ENCODE measurements at places on chromosomes 13 and 19.

DNA sequence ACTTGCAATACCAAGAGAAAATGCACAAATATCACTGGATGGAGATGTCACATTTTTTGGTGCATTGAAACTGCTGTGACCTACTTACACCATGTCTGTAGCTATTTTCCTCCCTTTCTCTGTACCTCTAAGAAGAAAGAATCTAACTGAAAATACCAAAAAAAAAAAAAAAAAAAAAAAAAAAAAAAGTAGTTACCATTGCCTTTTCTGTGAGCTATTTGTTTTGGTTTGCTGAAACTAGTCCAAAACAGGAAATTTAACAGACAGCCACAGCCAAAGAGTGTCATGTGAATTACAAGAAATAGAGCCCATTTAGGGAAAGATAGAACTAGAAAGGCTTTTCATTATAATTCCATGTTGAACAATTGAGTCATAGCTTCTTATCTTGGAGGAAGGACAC lies 37.3 kb downstream of the TNFSF13B start:
- DNase-seq = no peak

DNA sequence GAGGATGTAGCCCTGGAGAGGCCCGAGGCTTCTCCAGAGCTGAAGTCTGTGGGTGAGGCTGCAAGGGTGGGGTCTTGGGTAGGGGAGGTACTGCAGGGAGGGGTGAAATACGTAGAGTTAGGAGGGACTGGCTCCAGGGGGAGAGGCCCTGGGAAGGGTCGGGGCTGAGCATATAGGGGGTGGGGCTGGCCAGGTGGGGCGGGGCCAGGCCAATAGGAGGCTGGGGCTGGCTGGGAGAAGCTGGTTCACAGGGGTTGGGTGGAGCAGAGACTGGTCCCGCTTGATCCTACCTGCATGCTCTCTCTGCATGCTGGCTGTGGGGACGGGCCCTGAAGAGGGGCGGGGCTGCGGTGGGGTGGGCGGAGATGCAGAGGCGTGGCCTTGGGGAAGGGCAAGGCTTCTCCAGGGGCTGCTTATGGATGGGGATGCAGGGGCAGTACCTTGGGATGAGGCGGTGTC lies 51.9 kb downstream of the CELF5 start:
- no peak for DNase-seq

DNA sequence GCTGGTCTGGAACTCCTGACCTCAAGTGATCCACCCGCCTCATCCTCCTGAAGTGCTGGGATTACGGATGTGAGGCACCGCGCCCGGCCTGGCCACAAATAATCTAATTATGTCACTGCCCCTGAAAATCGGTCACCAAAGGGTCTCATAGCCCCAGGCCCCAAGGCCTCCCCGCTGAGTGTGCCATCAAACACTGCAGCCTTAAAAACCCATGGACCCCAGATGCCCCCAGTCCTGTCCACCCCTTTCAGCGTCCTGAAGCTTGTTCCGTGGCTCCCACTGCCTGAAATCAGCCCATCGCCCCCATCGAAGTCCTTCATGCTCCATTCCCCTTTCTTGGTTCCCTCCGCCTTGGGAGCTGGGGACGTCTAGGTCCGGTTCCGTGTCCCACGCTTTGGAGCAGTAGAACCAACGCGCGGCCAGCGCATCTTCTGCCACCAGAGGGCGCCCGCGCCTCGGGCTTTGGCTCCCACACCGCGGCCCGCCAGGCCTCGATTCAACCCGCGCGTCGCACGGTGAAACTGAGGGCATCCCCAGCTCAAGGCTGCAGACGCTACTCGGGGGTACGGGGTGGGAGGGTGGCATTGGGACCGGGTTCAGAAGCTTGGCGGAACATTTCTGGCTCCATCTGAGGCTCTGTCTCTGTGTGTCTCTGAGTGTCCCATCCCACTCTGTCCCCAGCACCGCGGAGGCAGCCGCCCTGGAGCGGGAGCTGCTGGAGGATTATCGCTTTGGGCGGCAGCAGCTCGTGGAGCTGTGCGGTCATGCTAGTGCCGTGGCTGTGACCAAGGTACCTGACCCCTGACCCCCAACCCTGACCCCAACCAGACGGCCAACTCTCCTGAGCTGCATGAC lies 3.5 kb downstream of the YJEFN3 start:
- peak; percentile 75 for DNase-seq

GRCh38 chr13:77310579-77311279 lies 16.2 kb downstream of the MYCBP2 start:
- no peak for DNase-seq

Measured in DND-41 (cell line).